ENCODE measurements at places on chromosomes 12 and 14.

DNA sequence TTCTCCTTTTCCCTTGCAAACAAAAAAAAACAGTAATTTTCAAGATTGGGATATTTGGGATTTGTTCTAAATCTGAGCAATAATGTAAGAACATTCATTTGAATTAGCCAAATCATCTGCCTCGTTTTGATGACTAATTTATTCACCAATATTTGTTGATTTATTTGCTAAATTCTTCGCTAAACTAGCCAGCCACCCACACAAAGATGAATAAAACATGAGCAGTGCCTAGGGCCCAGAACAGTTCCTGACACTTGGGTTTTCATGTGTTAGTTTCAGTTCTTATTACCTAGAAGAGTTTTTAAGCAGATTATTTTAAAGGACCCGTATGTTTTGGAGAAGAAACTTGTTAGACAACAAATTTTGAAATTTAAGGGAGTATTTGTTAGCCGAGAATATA is 1.4 kb downstream of the ETNK1 start:
- no peak for DNase-seq

- no peak for DNase-seq
Measured at GRCh38 chr12:47124451-47124850, 44.7 kb upstream of the AMIGO2 start.

- no peak for DNase-seq
Measured at GRCh38 chr14:94164685-94165431, 9.3 kb upstream of the PPP4R4 start.

GRCh38 chr12:131384544-131384855 is 326.4 kb upstream of the SFSWAP start:
- DNase-seq, result no peak

GRCh38 chr12:115771065-115771464 is 506.4 kb downstream of the MED13L start:
- no peak for DNase-seq

- no peak for DNase-seq
Measured at GRCh38 chr12:89243771-89244170, 108.5 kb downstream of the DUSP6 start.

- DNase-seq, result no peak
Measured at GRCh38 chr12:128971802-128972201, 118.5 kb downstream of the GLT1D1 start.

- DNase-seq, result no peak
Measured at GRCh38 chr12:52900166-52900895, 4.5 kb downstream of the KRT8 start.

GRCh38 chr14:104687601-104688504 is 1.6 kb upstream of the INF2 start:
- DNase-seq, result no peak

DNA sequence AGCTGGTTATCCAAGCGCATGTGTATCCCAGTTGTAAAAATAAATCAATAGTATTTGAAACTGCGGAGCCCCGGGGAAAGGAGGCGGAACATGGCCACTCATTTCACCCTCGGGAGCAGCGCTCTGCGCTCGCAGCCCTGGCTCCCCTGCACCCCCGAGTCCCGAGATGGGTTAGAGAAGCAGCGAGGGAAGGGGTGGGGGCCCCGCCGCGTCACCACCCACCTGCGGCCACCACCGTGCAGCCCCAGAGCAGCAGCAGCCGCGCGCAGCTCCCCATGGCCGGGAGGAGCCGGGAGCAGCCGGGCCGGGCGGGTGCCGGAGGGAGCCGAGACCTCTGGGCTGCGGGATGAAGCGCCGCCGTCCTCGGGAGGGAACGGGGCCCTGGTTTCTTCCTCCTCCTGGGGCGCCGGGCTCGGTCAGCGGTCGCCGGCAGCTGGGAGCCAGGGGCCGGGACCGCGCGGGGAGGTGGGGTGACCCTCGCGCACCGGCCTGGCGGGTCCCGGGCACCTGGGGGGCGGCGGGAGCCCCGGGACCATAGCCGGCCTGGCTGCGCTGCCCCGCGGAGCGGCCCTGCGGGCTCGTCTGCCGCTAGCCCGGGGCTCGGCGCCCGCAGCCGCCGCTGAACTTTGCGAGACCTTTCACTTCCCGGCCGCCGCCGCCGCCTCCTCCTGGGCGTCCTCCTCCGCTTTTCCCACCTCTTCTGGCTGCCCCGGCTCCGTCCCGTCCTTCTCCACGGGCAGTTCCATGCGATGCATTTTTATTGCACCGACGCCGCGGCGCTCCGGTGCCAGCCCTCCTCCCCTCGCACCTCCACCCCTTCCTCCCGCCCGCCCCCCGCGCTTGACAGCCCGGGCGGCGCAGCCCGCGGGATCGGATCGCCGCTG is at the start of gene NTN4:
NTN4 (minus strand) TSS at position 732 of the 884 bp plus-strand sequence; CDS start at position 277, 455 bp downstream.
- no peak for DNase-seq

DNA sequence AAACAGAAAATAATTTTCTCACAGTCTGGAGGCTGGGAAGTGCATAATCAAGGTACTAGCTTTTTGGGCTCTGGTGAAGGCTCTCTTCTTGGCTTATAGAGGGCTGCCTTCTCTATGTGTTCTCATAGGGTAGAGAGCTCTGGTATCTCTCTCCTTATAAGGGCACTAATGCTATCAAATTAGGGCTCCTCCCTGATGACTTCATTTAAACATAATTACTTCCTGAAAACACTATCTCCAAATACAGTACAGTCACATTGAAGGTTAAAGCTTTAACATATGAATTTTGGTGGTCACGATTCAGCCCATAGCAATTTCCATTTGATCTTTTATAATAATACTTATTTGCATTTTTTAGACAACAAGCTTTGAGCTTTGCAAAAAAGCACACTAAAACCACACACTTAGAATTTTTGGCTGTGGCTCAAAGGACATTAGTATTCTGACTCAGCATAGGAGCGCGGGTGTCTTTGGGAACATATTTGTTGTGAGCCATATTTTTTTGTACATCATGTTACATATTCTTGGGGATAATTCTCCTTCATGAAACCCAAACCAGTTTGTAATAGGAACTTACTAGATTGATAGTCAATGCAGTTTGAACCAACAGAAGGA is 808.1 kb upstream of the FBXO33 start:
- no peak for DNase-seq

Data from SIG-M5 (cell line).